ENCODE measurements at places on chromosomes 5 and 9.
A peak's percentile ranks its signal among the peaks of the same experiment; 100 is the strongest.

DNA sequence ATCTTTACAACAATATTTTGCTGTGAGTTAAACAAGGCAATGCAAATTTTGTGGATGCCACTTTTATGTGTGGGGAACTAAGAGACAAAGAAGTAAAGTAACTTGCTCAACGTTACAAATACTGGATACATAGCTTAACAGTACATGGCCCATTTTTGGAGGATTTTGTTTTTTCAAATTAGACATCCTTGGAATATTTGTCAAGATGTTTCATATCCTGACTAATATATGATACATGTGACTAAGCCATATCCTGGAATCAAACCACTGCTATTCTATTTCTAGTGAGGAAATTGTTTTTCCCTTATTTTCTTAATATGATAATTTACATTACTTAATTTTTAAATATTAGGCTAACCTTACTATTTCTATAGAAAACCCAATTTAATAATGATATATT is 529.8 kb downstream of the DMRTA1 start:
- DNase-seq, result peak; percentile 1

GRCh38 chr5:151820903-151821302 is 49.1 kb downstream of the G3BP1 start:
- no peak for DNase-seq

- peak; percentile 52 for DNase-seq
Measured at GRCh38 chr9:111691672-111692329, 30.4 kb downstream of the GNG10 start.

- no peak for DNase-seq
Measured at GRCh38 chr9:80632041-80632440, 1057.3 kb downstream of the TLE1 start.

DNA sequence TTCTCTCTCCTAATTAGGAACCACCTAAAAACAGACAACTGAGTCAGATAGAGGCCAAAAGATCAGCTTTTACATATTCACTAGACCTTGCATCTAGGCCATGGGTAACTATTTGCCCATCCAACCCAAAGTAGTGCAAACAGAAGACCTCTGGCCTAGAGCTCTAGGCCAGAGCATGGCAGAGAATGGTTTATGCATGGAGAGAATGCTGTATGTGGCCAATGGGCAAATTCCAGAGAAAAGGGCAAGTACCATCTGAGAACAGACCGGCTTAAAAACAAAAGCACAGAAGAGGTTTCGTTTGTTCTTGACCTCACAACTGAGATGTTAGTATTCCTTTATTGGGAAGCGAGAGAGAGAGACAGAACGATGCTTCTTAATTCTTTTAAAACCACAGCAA is 151.7 kb upstream of the RFX3 start:
- no peak for DNase-seq

DNA sequence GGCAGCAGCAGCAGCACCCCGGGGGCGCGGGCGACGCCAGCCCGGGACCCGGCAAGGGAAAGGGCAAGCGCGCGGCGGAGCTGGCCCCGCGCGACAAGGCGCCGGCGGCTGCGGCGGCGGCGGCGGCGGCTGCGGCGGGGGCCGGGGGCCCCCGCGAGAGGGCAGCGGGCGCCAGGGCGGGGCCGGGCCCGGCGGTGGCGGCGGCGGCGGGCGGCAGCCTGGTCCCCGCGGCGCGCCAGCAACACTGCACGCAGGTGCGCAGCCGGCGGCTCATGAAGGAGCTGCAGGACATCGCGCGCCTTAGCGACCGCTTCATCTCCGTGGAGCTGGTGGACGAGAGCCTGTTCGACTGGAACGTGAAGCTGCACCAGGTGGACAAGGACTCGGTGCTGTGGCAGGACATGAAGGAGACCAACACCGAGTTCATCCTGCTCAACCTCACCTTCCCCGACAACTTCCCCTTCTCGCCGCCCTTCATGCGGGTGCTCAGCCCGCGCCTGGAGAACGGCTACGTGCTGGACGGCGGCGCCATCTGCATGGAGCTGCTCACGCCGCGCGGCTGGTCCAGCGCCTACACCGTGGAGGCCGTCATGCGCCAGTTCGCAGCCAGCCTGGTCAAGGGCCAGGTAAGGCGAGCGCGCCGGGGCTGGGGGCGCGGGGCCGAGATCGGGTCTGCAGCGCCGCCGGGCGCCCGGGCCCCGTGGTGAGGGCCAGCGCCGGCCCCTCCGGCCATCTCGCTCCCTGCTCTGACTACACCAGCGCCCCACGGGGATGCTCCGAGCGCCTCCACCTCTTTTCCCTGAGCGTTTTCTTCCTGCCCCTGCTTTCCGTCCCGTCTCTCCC is at the start of gene UBE2QL1:
TSS of gene UBE2QL1 (plus strand) at position 238 of the 843 bp plus-strand sequence. CDS start at position 273, 35 bp downstream.
- DNase-seq, result peak; percentile 6

GRCh38 chr5:1010181-1010510 is 1.5 kb downstream of the NKD2 start:
- no peak for DNase-seq

DNA sequence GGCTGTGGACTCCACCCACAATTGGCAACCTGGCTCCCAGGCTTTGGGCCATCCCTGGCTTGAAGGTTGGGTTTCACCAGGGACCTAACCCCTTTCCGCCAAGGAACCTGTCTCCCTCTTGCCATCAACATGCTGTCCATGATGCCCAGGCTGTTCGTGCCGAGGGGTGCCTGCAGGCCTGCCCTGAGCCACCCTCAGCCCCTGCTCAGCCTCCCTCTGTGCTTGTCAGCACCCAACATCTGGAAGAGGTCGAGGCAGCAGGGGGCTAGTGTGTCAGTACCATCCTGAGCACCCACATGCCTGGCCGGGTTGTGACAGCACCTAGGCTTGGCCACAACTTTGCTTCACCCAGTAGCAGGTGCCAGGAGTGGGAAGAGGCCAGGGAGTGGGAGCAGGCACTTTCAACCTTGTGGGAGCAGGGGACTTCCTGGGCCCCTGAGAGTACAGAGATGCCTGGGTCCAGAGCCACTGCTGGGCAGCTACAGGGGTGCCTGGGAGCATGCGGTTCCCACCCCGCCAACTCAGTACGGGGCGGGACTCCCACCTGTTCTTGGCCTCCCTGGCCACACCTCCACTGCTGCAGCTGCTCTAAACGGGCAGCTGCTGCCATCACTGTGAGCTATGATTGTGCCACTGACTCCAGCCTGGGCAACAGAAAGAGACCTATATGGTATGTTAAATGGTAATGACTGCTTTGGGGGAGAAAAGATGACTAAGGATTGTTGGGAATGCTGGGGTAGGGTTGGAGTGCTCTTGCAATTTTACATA is 6.3 kb downstream of the PDCD1LG2 start:
- no peak for DNase-seq

- peak; percentile 62 for DNase-seq
Measured at GRCh38 chr5:115895821-115896220, 54.1 kb downstream of the AP3S1 start.

DNA sequence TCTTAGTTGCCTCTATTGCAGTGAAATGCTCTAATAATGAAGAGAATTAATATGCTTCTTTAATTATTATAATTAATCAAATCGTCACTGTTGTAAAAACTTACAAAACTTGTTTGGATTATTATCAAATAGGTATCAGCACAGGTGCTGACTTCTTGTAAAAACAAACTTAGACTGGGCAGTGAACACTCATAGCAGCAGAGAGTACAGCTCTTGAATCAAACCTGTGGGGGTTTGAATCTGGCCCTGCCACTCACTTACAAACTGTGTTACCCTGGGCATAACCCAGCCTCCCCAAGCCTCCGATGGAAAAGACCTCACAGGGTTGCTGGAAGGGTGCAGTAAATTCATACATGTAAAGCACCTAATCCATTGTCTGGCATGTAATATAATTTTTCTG is 35.1 kb downstream of the MAP3K1 start:
- no peak for DNase-seq

- DNase-seq, result no peak
Measured at GRCh38 chr9:129411501-129412175, 209.3 kb downstream of the C9orf50 start.

DNA sequence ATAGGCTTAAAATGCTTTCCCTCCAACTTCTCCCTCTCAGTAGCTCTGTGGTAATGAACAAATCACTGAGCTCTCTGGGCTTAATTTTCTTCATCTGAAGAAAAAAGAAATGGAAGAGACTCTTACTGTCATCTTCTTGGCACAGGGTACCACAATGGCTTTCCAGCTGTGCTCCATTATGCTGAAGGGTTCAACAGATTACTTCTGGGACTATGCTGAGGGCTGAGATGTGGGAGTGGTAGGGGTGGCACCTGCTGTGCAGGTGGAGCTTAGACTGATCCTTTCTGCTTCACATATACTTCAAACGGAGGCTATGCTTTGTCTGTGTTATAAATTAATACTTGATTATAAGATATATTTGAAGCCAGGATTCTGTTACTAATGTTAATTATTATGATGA is 840.2 kb upstream of the C9orf72 start:
- no peak for DNase-seq

DNA sequence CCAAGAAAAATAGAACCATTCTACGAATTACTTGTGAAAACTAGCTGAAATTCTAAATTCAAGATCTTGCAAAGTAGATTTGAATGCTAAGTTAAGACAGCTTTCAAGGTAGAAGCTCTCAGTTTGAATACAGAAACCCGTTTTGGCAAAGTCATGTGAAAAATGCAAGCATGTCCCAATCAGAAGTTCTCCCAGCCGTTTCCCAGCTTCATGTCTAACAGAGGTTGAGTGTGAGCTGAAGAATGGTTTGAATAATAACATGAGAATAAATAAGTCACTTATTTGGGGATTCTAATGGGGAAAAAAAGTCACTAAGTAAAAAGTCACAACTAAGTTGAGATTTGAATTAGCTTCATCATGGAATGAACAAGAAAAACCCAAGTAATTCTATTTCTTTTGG is 152.5 kb upstream of the MAP3K1 start:
- DNase-seq, result no peak

- no peak for DNase-seq
Measured at GRCh38 chr5:14801792-14802191, 69.8 kb downstream of the ANKH start.

DNA sequence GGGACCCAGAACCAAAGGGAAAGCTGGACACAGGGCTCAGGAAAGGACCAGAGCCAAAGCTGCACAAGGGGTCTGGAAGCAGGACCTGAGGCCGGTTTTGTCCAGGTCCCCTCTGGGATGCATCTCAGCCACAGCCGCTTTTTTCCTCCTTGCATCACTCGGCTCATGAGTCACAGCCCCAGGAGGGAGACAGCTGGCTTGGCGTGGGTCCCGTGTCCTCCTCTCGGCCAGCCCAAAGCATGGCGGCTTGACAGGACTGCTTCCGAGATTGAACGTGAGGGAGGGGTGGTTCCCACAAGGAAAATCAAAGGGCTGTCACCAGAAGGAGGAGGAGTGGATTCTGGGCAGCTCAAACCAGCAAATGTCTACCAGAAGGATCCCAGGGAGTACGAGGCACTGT is 56.7 kb upstream of the CPLX2 start:
- DNase-seq, result peak; percentile 72

- DNase-seq, result no peak
Measured at GRCh38 chr5:80372780-80373179, 35.1 kb upstream of the ZFYVE16 start.

DNA sequence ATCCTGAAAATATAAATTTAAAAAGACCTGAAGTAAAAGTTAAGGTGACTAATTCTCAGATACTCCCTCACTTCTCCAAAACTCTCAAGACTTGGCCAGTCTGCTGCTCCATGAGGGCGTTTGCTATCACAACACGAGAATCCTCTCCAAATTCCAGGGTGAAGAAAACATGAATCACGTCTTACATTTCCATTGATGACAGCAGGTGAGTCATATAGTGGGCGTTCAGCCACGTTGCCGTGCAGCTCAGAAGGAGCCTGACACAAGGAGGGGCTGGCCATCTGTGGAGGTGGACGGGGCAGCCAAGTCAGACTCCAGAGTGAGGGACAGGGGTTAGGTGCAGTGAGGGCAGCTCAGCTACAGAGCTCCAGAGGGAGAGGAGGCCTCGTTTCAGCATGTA is 555.1 kb upstream of the ADAMTS16 start:
- peak; percentile 94 for DNase-seq

- peak; percentile 18 for DNase-seq
Measured at GRCh38 chr5:144390133-144390532, 219.5 kb downstream of the KCTD16 start.

GRCh38 chr5:88829054-88829453 is 53.9 kb downstream of the MEF2C start:
- no peak for DNase-seq

DNA sequence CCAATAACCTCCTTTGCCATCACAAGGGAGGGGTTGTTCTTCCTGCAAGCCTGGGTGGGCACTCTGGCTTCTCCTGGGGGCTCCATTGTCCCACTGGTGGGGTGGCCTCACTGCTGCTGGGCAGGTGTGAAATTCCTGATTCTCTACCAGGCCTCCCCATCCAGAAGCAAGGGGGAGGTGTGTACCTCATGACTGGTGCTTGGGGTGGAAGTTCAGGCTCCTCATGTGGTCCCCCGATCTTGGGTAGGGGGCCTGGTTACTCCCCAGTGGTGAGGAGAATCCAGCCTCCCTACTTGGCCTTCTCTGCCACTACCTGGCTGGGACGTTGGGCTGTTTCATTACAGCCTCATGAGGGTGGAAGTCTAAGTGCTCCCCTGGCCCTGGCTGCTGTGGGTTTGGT is 433.9 kb downstream of the IRX2 start:
- no peak for DNase-seq

DNA sequence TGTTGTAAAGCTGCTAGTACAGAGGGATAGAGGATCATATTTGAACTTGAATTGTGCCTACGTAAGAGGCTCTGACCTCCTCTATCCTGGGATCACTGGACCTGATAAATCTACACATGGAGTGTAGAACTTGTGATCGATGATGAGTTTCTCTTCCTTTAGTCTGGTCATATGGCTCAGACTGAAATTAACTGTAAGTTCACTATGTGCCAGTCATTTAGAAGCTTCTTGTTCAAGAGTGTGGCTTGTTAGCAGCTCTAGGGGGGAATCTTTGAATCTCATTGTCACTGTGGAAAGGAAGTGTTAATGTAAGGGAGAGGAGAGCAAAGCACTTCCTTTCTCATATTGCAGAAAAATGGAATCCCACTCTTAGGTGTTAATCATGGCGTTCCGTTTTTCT is 12.1 kb downstream of the ZBTB34 start:
- DNase-seq, result no peak

DNA sequence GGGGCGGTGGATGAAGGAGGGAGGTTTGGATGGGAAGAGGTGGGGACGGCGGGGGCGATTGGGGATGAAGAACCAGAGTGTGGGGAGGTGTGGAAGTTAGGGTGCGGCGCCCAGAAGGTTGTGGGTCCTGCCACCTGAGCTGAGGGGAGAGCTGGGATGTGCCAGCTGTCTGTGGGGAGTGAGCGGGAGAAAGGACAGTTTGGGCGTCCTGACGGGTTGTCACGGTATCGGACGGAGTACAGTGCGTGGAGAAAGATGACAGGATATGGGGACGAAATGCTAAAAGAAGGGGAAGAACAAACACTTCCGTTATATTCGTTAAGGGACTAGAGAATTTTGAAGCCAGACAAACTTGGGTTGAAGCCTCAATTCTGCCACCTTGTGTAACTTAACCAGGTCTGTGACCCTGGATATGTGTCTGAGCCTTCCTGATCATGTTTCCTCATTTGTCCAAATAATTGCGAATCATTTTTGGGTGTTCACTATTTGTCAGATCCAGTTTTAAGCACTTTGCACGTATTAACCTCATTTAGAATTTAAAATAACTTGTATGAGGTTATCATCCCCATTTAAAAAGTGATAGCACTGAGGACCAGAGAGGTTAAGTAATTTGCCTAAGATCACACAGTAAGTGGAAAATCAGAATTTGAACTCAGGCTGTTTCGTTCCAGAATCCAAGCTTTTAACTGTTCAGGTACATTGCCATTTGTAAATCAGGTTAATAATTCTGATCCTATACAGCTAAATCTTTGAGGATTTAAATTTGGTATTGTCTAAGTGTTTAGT is 689 bp downstream of the CNTRL start:
- peak; percentile 28 for DNase-seq

GRCh38 chr9:124429530-124429867 is 14.3 kb upstream of the PSMB7 start:
- DNase-seq, result no peak
